Activated T-helper 1 cell treated with Interleukin-2 at 50 U/mL for 16 hours (primary cell): ENCODE measurements at places on chromosomes 7 and 10.
A peak's percentile ranks its signal among the peaks of the same experiment; 100 is the strongest.

DNA sequence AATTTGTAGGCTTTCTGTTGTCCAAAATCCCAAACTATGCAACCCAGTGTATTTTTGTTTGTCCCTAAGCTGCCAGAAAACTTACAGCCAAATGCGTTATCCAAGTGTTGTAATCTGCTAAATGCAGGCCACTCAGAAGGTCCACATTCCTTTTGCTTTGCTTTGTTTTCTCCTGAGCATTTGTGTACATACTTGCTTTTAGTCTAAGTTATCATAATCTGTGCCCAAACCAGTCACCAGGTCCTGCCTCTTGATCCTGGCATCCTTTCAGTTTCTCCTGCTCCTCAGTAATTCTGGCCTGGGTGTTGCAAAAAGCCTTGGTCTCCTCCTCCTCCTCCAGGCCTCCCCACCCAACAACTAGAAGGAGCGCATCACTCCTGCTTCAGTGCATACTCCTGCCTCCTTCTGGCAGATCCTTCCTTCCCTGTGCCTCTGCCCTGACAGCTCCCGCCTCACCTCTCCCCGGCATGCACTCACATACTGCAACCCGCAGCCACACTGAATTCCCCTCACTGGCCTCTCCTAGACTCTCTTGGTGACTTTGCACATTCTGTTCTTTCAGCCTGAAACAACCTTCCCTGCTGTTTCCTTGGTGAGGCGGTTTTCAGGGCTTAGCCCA, 2.3 kb downstream of the DENND2A start:
- no peak for DNase-seq

DNA sequence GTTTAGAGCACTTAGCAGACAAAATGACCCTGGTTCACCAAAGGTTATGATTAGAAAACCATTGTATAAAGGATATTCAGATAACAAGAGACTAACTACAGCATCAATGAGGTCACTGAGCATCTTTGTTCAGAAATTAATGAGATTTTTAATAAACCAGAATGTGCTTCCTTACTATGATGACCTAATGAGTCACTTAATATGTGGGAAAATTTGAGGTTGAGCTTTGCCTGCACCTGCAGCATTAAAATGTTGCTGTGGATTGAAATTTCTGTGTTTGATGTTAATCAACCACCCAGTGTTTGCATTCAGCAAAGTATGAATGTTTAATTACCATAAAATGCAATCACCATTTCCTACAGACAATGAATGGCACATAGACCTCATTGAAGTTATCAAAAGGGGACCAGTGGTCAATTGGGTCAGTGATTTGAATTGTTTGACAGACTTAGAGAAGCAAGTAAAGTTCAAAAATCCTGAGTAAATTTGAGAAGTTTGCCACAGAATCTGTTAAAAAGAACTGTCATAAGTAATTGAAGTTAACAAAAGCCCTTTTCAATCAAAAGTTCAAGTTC, 45.8 kb downstream of the EXOC6 start:
- no peak for DNase-seq

- DNase-seq = no peak
These were observed 785.2 kb downstream of the NRG3 start for GRCh38 chr10:82660205-82660604.

- peak; percentile 69 for DNase-seq
These were observed 21.2 kb downstream of the ATP6V1F start for GRCh38 chr7:128883622-128884448.

DNA sequence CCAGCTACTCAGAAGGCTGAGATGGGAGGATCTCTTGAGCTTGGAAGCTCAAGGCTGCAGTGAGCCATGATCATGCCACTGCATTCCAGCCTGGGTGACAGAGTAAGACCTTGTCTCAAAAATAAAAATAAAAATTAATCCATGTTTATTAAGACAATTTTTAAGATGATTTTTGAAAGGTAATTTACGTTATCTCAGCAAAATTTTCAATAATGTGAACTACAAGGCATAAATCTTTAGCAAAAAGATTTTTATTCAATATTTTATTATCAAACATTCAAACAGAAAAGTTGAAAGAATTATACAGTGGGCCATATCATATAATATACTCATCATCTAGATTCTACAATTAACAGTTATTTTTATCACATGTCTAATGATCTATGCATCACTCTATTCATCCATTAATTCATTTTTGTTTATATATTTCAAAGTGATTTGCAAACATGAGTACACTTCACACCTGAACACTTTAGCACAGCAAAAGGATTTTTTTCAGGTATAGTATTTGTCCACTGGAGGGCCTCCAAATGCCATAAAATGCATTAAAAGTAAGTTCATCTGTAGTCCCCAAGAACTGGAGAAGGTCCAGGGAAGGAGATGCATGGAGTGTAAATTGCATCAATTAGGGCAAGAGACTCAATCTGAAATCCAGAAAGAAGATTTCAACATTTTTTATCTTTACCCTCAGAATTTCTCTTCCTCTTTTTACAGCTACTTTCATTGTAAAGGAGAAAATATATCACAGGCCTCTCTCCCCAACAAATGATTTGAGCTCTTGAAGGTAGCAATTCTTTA, 38.6 kb upstream of the RSBN1L start:
- DNase-seq = no peak

DNA sequence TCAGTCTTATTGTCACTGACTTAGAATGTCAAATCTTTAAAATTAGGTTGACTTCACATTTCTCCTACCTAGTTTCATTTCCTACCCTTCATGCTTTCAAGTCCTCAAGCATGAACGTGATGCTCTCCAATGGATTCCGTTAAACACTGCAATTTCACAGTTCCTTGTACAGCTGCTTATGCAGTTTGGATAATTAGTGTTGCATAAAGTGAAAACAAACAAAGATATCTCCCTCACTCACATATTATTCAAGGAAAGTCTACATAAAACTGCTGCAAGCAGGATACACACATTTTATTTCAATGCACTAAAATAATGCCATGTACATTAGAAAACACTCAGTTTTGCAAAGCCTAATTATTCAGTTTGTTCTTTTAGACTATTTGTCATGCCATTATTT, 214.0 kb downstream of the CRPPA start:
- DNase-seq = no peak

DNA sequence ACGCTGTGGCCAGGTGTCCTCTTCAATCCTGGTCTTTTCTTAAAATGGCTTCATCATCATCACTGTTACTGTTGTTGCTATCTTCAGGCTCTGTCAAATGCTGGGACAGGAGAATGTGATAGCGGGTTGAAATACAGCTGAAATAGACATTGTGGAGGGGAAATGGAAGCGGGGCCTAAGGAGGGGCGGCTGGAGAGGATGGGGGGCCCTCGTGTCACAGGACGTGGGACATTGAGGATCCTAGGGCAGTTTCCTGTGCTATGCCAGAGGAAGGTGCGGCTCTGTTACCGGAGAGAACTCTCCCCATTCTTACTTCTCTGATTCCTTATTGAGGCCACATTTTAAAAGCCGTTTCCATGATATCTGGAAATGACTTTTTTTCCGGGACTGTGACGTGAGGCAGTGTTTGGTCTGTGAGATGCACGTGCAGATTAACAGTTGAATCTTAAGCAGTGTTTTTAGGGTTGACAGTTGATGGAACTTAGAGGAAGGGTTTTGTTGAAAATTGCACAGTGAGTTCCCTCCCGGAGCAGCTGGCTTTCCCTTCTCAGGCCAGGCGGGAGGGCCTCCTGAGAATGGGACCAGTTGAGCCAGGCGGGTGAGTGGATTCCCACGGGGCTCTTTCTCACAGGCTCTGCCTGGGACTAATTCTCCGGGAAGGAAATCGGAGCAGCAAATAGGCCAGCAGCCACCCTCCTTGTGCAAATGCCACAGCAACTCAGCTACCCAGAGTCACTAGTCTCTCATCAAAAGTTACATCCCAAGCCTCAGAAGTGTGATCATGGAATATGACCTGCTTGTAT, 125.2 kb downstream of the TACC2 start:
- no peak for DNase-seq

DNA sequence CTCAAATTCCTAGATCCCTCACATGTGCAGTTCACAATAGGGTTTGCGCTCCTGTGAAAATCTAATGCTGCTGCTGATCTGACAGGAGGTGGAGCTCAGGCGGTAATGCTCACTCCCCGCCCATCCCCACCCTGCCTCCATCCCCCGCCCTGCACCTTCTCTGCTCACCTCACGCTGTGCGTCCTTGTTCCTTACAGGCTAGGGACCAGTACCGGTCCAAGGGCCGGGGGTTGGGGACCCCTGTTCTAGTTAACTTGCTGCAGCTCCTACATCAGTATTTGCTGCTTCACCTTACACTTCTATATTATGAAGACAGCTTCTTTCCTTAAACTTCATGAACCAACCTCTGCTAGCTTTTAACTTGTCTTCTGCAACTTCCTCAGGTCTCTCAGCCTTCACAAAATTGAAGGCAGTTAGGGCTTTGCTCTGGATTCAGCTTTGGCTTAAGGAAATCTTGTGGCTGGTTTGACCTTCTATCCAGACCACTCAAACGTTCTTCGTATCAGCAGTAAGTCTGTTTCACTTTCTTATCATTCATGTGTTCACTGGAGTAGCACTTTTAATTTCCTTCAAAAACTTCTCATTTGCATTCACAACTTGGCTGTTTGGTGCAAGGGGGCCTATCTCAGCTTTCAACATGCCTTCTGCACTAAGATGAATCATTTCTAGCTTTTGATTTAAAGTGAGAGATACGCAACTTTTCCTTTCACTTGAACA, 1.7 kb upstream of the TNKS2 start:
- DNase-seq = peak; percentile 33

DNA sequence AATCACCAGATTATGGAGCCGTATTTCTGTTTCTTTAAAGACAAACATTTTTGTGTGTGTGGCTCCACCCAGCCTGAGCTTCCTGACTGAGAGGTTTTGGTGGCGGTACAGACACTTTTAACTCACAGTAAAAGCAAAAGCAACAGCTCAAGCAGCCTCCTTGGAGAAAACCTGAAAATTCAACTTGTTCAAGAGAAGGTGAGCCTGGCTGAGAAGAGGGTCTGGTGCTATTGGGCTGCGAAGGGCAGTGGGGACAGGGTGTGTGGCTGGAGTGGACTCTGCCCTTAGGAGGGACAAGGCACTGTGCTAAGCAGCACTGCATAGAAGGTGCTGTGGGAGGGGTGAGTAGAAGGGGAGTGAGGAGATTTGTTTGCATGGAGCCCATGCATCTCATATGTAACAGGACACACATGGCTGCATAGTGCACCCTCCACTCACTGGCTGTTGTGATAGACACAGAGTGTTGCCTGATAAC, at the start of gene GIMAP7:
Gene GIMAP7, plus strand, starts transcription at position 125 of the 475 bp plus-strand sequence. CDS start 5,103 bp downstream, outside the sequence.
- peak; percentile 43 for DNase-seq

DNA sequence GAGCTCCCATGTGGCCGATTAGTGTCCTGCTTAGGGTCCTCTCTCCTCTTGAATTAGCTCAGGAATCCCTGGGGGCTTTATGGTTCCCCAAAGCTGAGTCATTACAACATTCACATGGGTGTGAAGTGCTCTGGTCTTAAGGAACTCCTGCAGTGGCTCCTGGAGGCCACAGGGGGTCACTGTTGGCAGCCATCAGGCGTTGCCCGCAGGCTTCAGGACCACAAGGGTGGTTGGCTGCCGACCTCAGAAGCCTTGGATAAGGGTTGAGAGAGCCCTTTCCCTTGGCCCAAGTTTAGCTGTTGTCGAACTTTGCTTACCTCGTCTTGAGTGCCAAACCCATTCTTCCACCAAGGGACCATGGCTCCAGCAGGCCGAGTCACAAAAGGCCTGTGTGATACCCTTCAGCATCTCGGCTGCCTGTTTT, 61.7 kb downstream of the SH2D4B start:
- DNase-seq = no peak

DNA sequence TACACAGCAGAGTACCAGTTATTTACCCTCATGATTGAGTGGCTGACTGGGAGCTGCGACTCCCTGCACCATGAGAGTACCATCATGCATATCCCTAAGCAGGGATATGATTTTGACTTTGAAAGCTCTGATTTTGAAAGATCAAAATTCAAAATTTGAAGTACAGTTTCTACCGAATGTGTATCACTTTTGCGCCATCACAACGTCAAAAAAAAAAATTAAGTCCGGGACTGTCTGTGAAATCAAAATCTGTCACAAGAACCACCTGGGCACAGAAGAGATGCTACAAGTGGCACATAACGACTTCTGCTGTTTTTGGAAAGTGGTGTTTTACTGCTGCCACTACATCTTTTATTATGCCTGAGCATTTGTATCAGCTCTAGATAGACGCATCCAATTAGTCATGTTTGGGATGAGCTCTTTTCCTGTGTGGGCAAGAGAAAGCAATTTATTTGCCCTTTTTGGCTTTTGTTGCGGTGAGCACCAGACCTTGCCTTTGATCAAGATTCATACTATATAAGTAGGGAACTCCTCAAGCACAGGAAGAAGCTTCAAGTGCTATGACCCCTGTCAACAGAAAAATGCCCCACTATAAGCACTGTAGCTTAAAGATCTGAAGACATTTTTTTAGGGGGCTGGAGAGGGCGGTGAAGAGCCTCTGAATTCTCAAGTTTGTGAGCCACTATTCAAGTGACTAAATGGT, 10.7 kb downstream of the MTPN start:
- no peak for DNase-seq

DNA sequence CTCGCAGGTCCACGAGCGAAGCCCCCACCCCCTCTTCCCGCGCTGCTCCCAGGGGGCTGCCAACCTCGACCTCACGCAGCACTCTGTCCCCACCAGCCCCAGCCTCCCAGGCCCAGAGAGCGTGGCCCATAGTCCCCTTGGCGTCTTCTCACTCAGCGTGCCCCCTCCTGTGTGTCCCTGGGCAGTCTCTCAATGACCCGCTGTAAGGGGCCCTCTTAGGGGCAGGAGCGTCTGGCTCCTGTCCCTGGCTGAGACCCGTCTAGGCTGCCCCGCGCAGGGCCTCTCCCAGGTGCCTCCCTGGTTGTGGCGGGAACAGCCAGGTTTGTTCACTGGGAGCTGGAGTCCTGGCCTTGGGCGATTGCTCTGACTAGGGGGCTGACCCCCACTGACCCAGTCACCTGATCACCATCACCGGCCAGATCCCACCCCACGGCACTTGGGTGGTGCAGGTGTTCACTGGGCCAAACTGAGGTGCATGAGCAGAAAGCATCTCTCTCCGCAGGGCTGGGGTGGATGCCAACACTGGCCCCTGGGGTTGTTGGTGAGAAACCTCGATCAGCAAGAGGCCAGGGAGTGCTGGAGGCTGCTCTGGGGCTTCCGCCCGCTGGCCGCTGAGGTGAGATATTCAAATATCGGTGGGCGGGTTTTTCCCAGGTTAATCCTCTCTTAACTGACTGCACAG, 12.6 kb upstream of the WDFY4 start:
- no peak for DNase-seq

DNA sequence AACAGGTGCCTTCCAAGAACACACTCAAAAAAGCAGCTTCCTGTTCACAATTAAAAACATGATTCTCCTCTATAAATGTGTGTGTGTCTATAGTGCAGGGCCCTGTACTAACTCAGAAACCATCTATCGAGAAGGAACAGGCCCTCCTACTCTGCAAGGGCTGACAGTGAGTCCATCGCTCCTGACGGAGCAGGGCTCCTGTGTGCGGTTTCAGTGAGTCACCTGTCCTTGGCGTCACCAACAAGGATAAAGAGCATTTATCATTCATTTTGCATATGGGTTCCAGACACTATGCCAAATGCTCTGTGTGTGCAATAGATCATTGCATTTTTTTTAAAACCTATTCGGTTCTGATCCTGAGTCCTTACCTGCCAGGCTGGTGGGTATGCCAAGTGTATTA, 63.7 kb downstream of the TACC2 start:
- no peak for DNase-seq
